ENCODE measurements at places on chromosomes 7 and 10.

DNA sequence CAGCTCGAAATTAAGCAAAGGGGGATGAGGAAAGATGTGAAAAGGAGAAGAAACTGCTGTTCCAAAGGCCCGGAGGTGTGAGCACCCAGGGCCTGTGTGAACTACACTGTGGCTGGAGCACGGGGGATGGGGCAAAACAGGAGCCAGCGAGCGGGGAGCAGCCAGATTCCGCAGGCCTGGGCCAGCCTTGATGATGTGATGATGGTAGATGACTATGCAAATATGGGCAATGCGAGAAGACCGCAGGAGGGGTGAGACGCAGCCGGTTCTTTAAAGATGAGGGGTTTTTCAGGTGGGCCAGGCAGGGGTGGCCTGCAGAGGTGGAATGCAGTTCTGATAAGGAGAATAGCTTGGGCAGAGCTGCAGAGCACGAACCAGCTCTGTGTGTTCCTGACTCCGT lies 61.5 kb downstream of the LANCL2 start:
- DNase-seq: no peak

GRCh38 chr7:95525503-95525902 lies 39.8 kb downstream of the ASB4 start:
- DNase-seq: peak; percentile 30

GRCh38 chr7:113076703-113077102 lies 9.9 kb downstream of the GPR85 start:
- no peak for DNase-seq

DNA sequence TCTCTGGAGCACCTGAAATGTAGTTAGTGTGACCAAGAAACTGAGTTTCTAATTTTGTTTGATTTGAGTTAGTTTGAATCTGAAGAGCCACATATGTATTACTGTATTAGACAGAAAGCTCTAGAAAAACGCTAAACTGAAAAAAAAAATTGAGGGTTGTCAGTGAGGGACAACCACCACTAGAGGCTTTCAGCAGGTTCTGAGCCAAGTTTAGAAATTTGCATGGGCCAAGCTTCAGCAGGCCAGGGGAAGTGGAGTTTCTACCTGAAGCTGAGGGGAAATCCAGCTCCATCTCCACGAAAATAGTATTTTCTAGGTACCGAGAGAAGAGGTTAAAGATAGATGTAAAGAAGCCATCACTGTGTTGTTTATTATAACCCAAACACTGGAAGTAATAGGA lies 77.9 kb upstream of the PLXNA4 start:
- DNase-seq: no peak

DNA sequence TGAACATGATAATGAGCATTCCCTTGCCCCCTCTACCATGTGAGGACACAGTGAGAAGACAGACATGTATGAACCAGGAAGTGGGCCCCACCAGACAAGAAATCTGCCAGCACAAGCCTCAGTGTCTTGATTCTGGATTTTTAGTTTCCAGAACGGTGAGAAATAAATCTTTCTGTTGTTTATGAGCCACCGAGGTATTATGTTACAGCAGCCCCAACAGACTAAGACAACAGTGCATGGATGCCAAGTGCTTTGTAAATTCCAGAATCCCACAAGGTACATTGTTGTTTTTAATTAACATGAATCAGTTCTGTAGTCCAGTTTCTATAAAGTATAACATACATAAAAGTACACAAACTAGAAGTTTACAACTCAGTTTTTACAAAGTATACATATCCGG lies 162.2 kb downstream of the ARHGAP21 start:
- peak; percentile 69 for DNase-seq

- no peak for DNase-seq
These were observed 74.3 kb upstream of the GNAI1 start for GRCh38 chr7:80060218-80060806.

DNA sequence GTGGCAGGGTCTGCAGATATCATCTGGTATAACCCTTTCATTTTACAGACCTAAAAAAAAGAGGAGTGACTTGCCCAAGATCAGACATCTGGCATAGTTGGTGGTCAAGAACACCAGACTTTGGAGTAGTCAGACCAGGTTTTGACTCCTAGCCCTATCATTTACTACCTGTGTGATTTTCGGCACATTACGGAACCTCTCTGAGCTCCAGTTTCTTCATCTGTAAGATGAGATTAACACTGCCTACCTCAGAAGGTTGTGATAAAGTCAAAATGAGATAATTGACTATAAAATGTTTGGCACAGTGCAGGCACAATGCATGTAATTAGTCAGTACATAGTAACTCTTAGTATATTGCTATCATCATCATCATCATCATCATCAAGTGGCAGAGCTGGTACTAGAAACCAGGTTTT lies 1.2 kb downstream of the STRIP2 start:
- no peak for DNase-seq

- no peak for DNase-seq
These were observed 11.2 kb downstream of the WDR86 start for GRCh38 chr7:151398446-151399304.

Data from kidney (tissue), 22 donors.